Hematopoietic multipotent progenitor cell (in vitro differentiated cells): ENCODE measurements at places on chromosomes 3 and 15. TPM values are rescaled to one million over a fixed set of nuclear protein-coding genes. Genes with fewer than 3 reads are reported as not detected.

GRCh38 chr3:64718976-64719375 is 31.2 kb upstream of the ADAMTS9 start:
- no peak for DNase-seq

The PLA2G4F gene
- total RNA-seq = not detected

The SAMMSON gene
- total RNA-seq = under 0.01 TPM

DNA sequence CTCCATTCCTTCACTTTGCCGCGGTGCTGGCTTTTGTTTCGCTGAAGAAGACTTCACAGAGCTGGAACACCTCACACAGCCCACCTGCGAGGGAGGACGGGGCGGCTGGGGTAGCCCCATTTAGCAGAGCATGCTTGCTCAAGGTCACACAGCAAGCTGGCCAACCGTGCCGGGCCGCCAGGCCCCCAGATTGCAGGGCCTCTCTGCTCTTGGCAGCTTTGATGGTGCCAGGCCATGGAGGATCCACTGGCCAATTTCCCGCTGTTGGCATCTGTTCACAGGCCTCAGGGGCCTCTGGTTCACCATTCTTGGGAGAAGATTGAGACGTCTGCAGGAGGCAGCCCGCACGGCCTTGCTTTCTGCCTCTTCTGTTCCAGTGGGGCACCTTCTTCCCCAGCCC is 77.9 kb upstream of the LINGO1 start:
- no peak for DNase-seq

The DPPA4 gene
- 49.8 TPM for total RNA-seq

DNA sequence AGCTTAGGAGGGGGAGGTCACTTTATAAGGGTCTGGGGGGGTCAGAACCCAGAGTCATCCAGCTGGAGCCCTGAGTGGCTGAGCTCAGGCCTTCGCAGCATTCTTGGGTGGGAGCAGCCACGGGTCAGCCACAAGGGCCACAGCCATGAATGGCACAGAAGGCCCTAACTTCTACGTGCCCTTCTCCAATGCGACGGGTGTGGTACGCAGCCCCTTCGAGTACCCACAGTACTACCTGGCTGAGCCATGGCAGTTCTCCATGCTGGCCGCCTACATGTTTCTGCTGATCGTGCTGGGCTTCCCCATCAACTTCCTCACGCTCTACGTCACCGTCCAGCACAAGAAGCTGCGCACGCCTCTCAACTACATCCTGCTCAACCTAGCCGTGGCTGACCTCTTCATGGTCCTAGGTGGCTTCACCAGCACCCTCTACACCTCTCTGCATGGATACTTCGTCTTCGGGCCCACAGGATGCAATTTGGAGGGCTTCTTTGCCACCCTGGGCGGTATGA is at the start of gene RHO:
Gene RHO, plus strand, starts transcription at position 51 of the 512 bp plus-strand sequence. Its CDS starts 95 bp downstream, at position 146.
- no peak for DNase-seq

The KBTBD8 gene
- total RNA-seq = 1.9 TPM

The PKM gene
- total RNA-seq = 346 TPM

DNA sequence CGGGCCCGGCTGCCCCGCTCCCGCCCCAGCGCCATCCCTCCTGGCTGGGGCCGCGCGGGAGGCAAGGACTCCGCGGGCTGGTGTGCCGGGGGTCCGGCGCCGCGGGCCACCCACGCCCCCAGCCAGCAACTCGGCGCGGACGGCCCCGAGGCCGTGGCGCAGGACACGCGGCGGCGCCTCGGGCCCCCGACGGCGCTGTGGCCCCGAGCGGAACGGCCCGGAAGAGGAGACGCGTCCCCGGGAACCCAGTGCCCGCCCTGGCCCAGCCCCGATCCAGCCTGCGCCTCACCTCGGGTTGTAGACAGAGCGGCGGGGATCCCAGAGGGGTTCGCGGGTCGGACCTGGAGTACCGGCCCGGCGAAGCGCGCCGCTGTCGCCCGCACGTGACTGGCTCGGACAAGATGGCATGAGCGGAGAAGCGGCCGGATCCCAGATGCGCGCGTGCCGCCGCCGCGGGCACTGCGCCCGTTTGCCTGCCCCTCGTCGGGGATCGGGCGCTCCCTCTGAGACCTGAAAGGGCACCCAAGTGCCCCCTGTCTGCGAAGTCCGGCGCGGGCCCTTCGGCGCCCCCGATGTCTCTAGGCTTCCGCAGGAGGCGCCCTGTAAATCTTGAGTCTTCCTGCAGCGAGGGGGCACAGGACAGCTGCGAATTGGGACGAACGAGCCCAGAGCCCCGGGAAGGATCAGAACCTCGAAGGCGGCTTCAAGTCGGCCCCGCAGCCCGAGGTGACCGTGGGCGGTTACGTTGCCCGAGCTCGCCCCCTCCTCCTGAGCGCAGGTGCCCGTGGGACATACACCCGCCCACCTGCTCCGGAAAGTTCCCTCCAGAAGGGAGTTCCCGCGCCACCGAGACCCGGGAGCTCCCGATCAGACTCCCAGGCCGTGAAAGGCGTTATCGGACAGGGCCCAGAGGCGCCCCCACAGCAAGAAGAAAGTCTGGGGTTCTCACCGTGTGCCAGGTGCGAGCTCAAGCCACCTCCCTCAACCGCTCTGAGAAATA is 598 bp upstream of the SFMBT1 start:
- DNase-seq = peak; percentile 53

- DNase-seq = no peak
Observed at GRCh38 chr3:67688231-67688630, 33.8 kb upstream of the SUCLG2 start.

The HEG1 gene
- total RNA-seq = 3.0 TPM

GRCh38 chr3:52402101-52402521 is 42.8 kb downstream of the SEMA3G start:
- DNase-seq = no peak

The TEX55 gene
- under 0.01 TPM for total RNA-seq

The GABRB3 gene
- total RNA-seq = 0.54 TPM

The LMAN1L gene
- 0.27 TPM for total RNA-seq

The SCG5 gene
- total RNA-seq = 0.27 TPM

GRCh38 chr3:124209426-124209825 is 217.5 kb upstream of the ROPN1 start:
- DNase-seq = no peak

- no peak for DNase-seq
Observed at GRCh38 chr15:55270291-55270690, 19.3 kb downstream of the RAB27A start.

The HYAL1 gene
- 0.27 TPM for total RNA-seq

GRCh38 chr3:15477951-15478639 is 43.4 kb downstream of the COLQ start:
- DNase-seq = no peak

The BFSP2 gene
- total RNA-seq = 0.27 TPM

The TRPM7 gene
- total RNA-seq = 18.6 TPM

- DNase-seq = no peak
Observed at GRCh38 chr3:120762615-120763014, 20.1 kb downstream of the GTF2E1 start.

GRCh38 chr3:119034256-119035013 is at the start of gene IGSF11:
Gene IGSF11, minus strand, starts transcription at chr3:119034846. Its CDS starts 264 bp downstream, at chr3:119034582.
- peak; percentile 42 for DNase-seq

The RTP3 gene
- total RNA-seq = not detected

- no peak for DNase-seq
Observed at GRCh38 chr3:174202116-174202515, 657.0 kb upstream of the NAALADL2 start.

The NR1I2 gene
- 2.4 TPM for total RNA-seq

The RBM15B gene
- total RNA-seq = 45.8 TPM

DNA sequence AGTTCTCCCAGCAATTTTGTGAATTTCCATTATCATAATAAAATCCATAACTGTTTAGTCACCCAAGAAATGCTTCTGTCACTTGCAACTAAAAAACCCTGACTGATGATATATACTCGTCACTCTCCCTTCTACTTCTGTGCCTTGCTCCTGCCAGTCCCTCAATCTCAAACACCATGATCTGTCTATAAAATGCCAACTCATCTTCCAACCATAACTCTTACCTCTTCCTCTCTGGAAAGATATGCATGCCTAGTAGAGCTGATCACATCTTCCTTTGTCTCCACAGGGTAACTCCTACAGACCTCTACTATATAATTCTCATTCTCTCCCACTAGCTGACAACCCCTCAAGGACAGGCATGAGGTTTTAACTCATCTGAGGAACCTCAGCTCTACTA is 5.2 kb upstream of the VEPH1 start:
- DNase-seq = no peak

- no peak for DNase-seq
Observed at GRCh38 chr3:12963231-12963896, 109.9 kb downstream of the IQSEC1 start.

DNA sequence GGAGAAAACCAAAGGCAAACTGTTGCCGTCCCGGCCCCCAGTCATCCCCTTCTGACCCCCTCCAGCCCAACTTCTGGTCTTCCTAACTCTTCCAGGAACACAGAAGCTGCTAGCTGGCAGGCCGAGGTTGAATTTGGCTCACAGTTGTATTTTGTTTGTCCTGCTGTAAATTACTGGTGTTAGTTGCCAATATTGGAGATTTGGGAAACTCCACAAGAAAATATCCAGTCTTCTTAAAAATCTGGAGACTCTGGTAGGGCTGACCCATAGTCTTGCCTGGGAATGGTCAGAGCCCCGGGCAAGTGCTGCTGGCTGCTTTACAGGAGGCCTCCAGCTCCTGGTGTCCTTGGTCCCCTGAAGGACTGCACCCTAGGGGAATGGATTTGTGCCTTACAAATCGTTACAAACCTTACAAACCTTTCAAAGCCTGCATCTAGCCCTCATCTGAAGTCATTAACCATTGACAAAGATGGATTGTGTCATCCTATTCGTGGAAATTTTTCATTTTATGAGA is 112.0 kb upstream of the MCTP2 start:
- DNase-seq = no peak

The CCDC9B gene
- 4.6 TPM for total RNA-seq

DNA sequence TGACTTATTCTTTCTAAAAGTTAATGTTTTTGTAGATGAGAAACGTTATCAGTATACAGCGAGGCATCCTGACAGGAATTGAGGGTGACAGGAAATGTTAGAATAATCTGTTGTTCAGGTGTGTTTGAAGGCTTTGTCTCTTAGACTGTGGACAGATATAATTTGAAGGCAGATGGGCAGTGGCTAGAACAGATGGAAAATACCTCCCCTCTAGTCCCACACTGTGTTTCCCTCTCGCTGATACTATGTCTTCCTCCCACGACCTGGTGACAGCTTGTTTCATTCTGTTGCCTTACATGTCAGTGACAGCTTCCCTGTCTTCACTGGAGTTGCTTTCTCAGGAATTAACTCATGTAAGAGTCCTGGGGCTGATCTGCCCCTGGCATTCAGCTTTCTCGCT is 125.3 kb downstream of the MYRIP start:
- no peak for DNase-seq

- DNase-seq = no peak
Observed at GRCh38 chr3:76387000-76387399, 601.7 kb upstream of the ZNF717 start.

The SLC38A3 gene
- under 0.01 TPM for total RNA-seq

The ARHGAP31 gene
- 2.4 TPM for total RNA-seq

DNA sequence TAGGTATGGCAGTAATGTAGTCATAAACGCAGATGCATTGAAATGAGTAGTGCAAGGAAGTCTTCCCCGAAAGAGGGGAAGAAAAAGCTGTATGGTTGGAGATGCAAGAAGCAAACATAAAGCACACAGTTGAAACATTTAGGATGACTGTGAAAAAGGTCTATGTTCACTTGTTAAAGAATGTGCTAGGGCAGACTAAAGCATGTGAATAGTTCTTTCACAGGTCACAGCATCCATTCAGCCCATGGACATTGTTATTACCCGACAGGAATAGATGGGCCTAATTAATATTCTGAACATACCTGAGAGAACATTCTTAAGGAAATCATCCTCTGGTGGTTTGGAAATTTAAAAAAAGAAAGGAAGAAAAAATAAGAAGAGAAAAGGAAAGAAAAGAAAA is 595.2 kb downstream of the ZIC1 start:
- no peak for DNase-seq

The EPHB1 gene
- total RNA-seq = under 0.01 TPM

GRCh38 chr3:160755776-160756304 is at the start of gene PPM1L:
Gene PPM1L, plus strand, starts transcription at chr3:160756231.
- peak; percentile 85 for DNase-seq

The RETNLB gene
- total RNA-seq = not detected

The KCNAB1 gene
- total RNA-seq = not detected

DNA sequence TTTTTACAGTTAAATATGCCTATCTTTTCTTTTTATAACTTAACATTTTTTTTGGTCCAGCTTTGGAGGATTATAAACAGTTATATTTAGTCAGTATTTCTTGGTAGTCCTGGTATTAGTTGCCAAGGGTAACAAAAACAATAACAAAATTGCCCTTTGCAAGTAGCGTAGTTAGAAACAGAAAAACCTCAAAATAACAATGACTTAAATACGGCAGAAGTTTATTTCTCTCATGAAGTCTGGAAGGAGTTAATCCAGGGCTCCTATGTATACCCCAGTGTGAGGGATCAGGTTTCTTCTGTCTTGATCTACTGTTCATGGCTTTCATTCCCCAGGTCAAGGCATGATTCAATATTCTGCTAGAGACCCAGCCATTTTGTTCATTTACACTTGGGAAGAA is 14.1 kb upstream of the MYH15 start:
- DNase-seq = peak; percentile 31
